ENCODE measurements at places on chromosomes 16 and 17.

DNA sequence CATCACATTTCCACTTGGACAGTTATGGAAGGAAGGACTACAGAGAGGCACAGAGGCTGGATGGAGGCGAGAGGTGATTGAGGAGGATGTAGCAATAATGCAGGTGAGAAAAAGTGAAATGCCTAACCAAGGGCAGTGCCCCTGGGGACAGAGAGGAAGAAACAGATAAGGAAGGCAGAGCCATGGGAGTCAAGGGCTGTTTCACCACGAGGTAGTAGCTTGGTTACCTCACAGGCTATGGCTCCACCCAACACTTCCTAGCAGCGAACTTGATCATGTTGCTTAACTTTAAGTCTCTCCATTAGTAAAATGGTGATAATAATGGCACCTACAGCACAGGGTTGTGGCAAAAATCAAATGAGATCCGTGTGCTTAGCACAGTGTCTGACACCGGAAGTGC is 83.9 kb downstream of the YPEL2 start:
- DNase-seq = no peak

DNA sequence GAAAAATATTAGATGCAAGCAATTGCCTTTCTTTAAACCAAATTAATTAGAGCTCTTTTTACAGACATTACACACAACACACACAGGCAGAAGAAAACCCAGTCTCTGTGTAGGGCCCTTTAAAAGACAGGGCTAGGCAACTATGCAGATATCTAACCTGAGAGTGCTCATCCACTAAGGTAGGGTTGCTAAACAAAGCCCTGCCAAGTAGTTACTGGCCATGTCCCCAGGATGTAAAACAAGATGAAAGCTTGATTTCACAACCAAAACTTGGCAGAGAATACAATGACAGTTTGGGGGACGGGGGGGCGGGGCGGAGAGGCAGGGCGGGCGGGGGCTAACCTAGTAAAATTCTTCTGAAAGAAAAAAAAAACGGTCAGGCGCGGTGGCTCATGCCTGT is 669.0 kb upstream of the CA10 start:
- no peak for DNase-seq

DNA sequence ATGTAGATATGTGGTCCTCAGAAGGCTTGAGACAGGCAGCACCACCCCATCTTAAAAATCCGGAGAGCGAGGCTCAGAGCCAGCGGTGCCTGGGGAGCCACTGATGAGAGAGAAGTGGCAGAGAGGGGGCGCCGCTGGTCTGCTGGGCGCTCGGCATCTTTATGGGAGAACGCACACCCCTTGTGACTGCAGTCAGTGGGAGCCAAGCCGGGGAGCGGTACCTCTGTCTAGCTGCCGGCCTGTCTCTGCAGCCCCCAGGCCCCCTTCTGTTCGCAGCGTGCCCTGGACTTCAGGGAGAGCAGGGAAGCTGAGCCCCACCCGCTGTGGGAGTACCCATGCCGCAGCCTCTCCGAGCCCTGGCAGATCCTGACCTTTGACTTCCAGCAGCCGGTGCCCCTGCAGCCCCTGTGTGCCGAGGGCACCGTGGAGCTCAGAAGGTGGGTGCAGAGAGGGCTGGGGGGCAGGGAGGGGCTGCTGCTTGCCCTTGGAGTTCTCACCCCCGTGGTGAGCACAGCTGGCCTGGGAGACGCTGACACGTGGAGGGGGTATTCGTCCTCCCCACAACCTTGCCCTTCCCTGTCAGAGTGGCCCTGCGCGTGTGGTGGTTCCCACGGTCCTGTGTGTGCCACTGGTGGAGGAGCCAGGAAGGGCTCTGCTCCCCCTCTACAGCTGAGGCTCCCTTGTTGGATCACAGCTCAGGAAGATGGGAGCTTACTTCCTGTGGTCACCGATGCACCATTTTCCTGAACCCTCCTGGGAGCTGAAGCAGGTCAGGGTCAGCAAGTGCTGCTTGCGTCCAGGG is 44.8 kb downstream of the PRMT7 start:
- no peak for DNase-seq

DNA sequence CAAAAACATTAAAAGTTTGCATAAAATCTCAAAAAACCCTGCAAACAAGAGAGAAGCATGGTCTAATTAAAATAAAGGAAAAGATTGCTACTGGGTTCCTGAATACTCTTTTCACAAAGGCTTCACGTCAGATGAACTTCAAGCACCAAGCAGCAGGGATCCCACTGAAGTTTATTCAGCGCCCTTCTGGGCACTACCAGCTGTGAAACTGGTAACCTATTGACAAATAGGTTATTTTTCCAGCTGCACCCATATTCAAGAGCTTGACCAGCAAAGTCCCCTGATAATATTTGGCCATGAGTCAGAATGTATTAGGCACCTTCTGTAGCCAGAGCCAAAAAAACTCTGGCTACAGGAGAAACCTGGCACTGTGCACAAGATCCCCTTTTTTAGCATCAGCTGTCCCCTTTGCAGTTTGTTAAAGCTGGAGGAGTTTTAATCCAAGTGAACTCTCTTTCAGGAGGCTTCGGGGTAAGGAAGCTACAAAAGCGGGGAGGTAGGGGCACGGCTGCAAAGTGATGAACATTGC is 60.3 kb downstream of the GRIN2A start:
- DNase-seq = no peak

GRCh38 chr17:42386777-42387657 is 1.2 kb downstream of the STAT3 start:
- DNase-seq = peak; percentile 35

GRCh38 chr17:65155622-65156021 is 18.5 kb downstream of the RGS9 start:
- DNase-seq = no peak

DNA sequence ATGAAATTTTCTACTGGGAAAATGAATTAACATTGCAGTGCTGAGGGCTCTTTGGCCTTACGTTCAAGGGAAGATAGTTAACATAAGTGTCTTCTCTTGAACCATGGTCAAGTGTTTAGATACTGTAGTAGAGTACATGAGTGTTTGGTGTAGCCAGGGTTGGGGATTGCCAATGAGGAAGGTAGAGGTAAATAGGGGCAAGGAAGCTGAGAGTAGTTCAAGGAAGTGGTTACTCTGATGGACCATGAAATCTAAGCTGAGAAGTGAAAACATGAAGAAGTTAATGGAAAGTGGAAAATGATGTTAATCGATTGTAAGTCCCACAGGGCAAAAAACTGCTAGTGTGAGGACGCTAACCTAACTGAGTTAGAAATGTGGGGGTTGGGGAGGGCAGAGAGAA is 249.6 kb upstream of the AXIN2 start:
- DNase-seq = no peak

- no peak for DNase-seq
Measured at GRCh38 chr17:51793686-51794085, 364.8 kb downstream of the CA10 start.

- no peak for DNase-seq
Measured at GRCh38 chr17:52537421-52537820, 378.9 kb upstream of the CA10 start.

DNA sequence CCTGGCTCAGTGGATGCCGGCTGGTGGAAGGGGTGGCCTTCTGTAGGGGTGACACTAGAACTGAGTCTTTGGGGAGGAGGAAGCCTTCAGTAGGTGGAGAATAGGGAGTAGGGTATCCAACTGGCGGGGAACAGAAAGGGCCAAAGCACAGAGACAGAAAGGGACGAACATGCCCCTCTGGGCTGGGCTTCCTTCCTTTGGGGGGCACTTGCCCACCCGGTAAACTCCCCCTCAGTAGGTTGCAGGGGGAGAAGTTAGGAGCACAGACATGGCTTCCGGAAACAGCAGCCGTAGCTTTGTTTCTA is 774 bp downstream of the ENGASE start:
- no peak for DNase-seq

GRCh38 chr17:16991349-16992009 is 19.6 kb upstream of the TNFRSF13B start:
- DNase-seq = peak; percentile 90

- DNase-seq = no peak
Measured at GRCh38 chr17:27339836-27340550, 46.1 kb downstream of the WSB1 start.

- no peak for DNase-seq
Measured at GRCh38 chr17:75645889-75646637, 12.8 kb downstream of the SMIM5 start.

GRCh38 chr17:71423871-71424546 is 696.8 kb upstream of the SOX9 start:
- DNase-seq = no peak

DNA sequence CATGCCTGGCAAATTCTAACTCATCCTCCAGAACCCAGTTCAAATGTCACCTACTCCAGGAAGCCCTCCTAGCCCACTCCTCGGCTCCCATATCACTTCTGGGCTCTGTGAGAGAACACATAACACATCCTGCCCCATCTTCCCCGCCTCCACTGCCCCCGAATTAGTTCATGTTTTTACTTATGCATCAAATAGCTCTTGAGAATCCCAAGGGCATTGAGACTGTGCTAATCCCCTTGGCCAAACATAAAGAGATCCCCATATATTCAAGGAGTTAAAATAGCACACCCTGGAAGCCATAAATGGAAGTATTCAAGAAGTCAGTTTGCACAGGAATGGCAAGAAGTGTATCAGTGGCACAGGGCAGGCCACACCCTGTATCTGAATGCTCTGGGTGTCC is 2.0 kb upstream of the CREBBP start:
- DNase-seq = no peak

GRCh38 chr16:56600398-56600999 is 7.9 kb upstream of the MT2A start:
- DNase-seq = no peak

DNA sequence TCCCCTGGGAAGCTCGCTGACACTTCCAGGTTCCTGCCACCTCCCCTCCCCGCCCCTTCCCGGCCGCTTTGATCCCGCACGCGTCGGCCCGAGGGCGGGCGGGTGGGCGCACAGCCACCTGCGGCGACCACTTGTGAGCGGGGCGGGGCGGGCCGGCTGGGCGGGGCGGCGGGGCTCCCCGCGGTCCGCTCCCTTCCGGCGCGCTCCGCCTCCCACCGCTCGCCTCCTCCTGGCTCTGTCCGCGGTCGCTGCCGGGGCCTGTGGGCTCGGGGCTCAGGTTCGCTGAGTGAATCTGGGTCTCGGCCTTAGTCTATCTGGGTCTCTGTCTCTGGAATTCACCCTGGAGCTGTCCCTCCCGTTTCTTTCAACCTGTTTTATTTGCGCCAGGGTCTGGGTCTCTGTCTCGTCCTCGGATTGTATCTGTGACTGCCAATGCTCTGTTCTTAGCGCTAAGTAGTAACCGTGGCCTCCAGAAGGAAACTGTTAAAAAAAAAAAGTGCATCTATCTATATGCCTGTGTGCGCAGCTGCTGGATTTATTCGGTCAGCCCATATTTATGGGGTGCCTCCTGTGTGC is 2.7 kb upstream of the HES7 start:
- DNase-seq = no peak

DNA sequence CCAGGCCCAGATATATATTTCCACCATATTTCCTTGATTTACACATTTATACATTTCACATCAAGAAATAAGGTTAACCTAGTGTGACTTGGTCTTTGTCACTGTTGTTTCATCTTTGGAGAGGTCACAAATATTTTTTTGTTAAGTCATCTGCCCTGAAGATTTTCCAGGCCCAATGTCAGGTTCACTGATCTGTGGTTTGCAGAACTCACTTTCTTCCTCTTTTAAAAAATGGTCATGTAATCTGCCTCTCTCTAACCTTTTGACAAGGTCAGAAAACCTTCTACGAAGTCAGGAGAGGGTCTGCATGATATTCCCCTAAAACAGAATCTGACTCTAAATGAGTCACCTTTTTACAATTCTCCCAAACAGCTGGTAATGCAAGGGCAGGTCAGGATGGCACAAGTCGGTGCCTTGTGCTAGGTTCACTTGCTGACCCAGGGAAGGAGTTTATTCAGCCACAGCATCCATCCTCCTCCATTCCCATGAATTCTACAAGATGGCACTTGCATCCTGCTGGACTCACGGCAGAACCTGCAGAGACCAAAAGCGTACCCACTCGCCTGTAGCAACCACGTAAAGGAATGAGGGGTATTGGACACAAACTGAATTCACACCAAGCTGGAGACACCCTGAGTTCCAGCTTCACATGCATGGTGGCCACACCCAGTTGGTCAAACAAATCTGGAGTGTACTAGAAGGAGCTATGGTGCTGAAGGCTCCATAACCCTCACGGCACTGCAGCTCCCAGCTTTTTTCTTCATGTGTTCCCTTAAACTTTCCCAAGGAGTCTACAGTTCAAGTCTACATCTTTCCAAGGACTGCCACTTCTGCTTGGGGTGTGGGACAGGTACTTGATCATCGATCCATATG is 1.6 kb upstream of the KIAA0513 start:
- no peak for DNase-seq

DNA sequence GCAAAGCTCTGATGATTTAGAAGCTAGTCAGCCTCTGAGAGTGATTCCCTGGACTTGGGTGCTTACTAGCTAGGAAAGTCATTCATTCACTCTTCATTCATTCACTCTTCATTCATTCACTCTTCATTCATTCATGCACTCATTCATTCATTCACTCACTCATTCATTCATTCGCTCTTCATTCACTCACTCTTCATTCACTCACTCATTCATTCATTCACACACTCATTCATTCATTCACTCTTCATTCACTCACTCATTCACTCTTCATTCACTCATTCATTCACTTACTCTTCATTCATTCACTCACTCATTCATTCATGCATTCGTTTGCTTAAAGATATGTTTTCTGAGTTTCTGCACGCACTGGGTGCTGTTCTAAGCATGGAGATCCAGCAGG is 292.7 kb upstream of the TNRC6C start:
- no peak for DNase-seq

- no peak for DNase-seq
Measured at GRCh38 chr16:59236804-59237458, 502.8 kb upstream of the GOT2 start.

GRCh38 chr16:7443648-7444365 is 111.2 kb downstream of the RBFOX1 start:
- no peak for DNase-seq

GRCh38 chr17:16478649-16479048 is 13.3 kb downstream of the LRRC75A start:
- DNase-seq = no peak

- DNase-seq = no peak
Measured at GRCh38 chr16:81891736-81892364, 112.8 kb downstream of the PLCG2 start.

GRCh38 chr16:85286951-85287814 is 174.9 kb upstream of the CIBAR2 start:
- no peak for DNase-seq

DNA sequence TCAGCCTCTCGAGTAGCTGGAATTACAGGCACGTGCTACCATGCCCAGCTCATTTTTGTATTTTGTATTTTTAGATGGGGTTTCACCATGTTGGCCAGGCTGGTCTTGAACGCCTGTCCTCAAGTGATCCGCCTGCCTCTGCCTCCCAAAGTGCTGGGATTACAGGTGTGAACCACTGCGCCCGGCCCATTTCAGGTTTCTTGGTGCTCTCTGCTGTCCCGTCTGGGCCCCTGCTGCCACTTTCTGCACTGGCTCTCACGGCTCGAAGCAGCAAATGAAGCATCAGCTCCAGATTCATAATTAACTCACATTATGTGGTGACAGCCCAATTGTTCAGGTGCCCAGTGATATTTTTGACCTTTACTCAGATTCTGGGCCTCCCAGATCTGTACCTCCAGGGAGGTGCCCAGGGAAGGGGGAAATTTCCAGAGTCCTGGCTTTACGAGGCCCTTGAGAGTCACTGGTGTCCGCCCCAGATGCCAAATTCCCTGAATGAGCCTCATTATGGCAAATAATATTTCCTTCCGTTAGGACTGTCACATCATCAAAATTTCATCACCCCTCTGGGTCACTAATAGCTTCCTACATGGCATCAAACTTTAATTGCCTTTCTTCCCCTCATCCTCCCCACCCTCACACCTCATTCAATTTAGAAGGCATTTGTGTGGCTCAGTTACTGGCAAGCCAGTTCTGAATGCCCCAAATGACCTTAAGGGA is 9.0 kb downstream of the SDK2 start:
- DNase-seq = no peak

- DNase-seq = no peak
Measured at GRCh38 chr16:31376705-31377104, 16.4 kb upstream of the ITGAD start.

All from suprapubic skin (tissue), 4 donors.